ENCODE measurements at places on chromosomes 12 and 14. TPM values are rescaled to one million over a fixed set of nuclear protein-coding genes. Genes with fewer than 3 reads are reported as not detected.

Gene SIX1
- total RNA-seq: 2.6 TPM

Gene EVL
- 102 TPM for total RNA-seq

GRCh38 chr14:67485501-67486095 lies 2.9 kb downstream of the TMEM229B start:
- DNase-seq: no peak

GRCh38 chr12:848882-849527 lies 96.6 kb downstream of the WNK1 start:
- DNase-seq: no peak

DNA sequence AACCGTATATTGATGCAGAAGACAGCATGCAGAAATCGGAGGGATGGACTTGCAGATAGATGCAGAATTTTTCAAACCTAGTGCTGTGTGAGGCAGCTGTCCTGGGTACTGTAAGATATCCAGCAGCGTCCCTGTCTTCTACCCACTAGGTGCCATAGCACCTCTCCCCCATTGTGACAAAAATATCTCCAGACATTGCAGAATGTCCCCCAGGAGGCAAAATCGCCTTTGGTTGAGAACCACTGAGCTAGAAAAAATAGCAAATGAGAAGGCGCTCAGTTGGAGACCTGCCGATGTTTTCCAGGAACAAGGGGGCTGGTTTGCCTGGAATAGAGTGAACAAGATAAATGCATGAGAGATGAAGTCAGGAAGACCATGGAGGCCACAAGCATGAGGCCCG lies 67.9 kb upstream of the TMEM132D start:
- no peak for DNase-seq

DNA sequence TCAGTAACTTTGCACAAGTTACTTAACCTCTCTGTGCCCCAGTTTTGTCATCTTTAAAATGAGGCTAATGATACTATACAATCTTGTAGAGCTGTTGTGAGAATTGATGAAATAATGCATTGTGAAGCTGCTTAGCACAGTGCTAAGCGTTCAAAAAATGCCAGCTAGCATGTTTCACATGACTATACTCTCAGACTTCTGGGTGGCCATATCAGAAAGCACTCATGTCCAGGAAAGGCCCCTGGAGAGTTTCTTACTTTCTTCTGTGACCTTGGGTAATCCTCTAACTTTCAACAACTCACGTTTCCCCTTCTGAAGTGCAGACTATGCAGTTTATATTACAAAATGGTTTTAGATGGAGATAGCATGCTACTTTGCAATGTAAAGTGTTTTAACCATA lies 68.1 kb downstream of the TPH2 start:
- DNase-seq: no peak
